Right hindlimb (tissue), 1 donor: ENCODE measurements at places on chromosomes 12 and 14.

GRCh38 chr12:18429366-18429765, 168.0 kb downstream of the PIK3C2G start:
- no peak for DNase-seq

GRCh38 chr14:98871796-98872195, 400.2 kb downstream of the BCL11B start:
- DNase-seq, result no peak

DNA sequence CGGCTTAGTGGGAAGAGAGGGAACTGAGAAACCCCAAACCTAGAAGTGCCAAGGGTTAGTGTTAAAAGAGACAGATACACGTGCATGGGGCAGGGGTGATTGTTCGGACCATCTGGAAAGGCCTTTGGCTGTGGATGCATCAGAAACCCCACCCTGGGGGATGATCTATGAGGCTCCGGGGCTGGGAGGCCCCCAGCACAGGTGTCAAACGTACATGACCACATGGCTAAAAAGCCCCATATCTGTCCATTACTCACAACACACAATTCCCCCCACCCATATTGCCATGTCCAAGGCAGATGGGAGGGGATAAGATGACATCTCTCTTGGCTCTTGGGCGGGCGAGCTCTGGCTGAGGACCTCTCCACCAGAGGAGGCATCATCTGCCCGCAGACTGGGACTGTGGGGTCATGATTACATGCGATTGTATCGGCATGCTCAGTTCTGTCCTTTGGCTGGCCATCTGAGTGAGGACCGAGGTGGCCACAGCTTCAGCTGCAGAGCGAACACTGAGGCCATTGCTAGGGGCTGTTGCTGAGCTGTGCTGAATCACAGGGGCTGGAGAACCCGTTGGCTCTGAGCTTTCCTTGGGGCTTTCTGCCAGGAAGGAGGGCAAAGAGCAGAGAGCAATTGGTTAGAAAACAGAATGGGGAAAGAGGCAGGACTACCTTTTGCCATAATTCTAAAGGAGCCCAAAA, 9.6 kb upstream of the NPFF start:
- no peak for DNase-seq

- no peak for DNase-seq
Measured at GRCh38 chr14:46344327-46344937, 307.1 kb downstream of the RPL10L start.

- DNase-seq, result no peak
Measured at GRCh38 chr12:75444429-75445136, 36.0 kb upstream of the GLIPR1 start.

DNA sequence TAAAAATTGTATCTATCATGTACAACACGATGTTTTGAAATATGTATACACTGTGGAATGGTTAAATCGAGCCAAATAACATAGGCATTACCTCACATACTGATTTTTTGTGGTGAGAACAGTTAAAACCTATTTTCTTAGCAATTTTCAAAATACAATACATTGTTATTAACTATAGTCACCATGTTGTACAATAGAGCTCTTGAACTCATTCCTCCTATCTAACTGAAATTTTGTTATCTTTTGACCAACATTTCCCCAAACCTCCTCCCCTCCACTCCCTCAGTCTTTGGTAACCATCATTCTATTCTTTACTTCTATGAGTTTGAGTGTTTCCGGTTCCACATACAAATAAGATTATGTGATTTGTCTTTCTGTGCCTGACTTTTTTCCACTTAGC, 6.8 kb upstream of the SLC38A2 start:
- no peak for DNase-seq

GRCh38 chr12:46373301-46374296, 1.0 kb upstream of the SLC38A2 start:
- peak; percentile 77 for DNase-seq
